ENCODE measurements at places on chromosomes 7 and 10.

DNA sequence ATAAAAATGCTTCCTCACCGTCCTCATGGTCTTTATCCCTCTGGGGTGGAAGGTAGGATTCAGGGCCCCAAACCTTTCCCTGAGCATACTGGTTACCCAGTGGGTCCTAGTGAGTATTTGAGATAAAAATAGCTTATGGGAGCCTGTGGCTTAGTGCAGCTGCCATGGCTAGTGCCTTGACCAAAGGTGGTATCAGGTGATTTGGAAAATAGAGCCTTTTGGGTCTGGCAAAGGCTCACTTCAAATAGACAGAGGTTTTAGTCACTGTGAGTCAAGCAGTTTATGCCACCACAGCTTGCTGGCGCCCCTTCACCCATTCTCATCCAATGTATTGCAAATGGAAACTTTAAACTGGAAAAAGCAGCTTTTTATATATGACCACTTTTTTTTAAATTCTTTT lies 30.4 kb downstream of the PLAU start:
- DNase-seq, result no peak

DNA sequence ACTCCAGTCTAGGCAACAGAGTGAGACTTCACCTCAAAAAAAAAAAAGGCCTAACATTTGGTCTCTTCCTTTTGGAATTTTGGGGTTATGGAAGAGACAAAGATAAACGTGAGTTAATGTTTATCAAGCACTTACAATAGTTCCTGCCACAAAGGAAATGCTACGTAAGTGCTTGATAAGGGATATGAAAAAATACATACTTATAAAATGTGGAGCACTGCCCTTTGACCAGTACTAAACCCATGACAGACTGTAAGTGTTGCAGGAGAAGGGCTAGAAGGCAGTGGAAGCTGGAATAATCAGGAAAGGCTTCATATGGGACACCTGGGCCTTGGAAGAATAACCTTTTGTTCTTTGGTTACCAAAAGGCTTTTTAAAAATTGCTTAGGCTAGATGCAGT lies 25.5 kb downstream of the TMEM248 start:
- DNase-seq, result no peak

DNA sequence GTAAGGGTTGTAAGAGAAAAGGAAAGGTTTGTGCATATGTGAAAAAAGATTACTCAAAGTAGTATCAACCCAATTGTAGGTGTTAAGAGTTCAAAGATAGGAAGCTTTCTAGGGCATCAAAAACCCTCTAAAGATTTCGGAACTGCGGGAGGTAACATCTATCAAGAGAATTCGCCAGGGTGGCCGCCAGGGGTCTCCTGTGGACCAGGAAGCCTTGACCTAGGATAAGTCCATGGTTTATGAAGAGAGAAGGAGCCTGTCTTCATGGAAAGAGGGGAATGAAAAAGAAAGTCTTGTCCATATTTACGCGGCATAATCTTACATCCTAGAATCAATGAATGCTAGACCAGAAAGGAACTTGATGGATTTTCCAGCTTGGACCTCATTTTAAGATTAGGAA lies 140.7 kb upstream of the CALCR start:
- DNase-seq, result no peak

DNA sequence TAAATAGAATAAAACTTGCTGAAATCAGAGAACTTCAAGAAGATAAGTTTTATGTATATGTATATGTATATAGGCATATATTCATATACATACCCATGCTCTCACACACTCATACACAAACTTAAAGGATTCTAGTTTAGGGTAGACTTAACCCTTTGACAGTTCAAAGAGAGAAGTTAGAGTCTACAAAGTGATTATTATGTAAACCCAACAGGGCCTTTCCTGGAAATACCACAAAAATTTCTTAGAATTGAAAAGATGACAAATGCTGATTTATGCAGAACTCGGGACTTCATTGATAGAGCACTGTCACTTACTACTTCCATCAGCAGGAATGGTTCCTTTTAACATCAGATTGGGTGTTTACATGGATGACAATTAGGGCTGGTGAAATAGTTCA lies 763.5 kb downstream of the AUTS2 start:
- no peak for DNase-seq

Data from esophagus muscularis mucosa (tissue), 4 donors.